ENCODE measurements at places on chromosomes 6 and 20. TPM values are rescaled to one million over a fixed set of nuclear protein-coding genes. Genes with fewer than 3 reads are reported as not detected.

Gene NKAIN4
- total RNA-seq: not detected

Gene LIME1
- total RNA-seq: 7.1 TPM

Gene LGSN
- not detected for total RNA-seq

Gene MCHR2
- not detected for total RNA-seq

Gene C6orf141
- total RNA-seq: not detected

Gene RFX6
- not detected for total RNA-seq

Gene ENPP5
- 4.5 TPM for total RNA-seq

Gene DOK5
- 8.3 TPM for total RNA-seq

Gene MAPK13
- 16.8 TPM for total RNA-seq

Gene RPP40
- total RNA-seq: 1.8 TPM

Gene MMP24
- total RNA-seq: 0.37 TPM

Gene CDH4
- 0.04 TPM for total RNA-seq

- DNase-seq: no peak
- no peak overlapping the region for H3K4me3 ChIP-seq
- H3K27ac ChIP-seq: no peak overlapping the region
- no peaks in the 10 kb centered on the region for H3K4me1 ChIP-seq
- no peaks in the 10 kb centered on the region for H3K27me3 ChIP-seq
Measured at GRCh38 chr20:32562495-32562911, 22.6 kb downstream of the NOL4L start.

- no peaks in the 10 kb centered on the region for H3K4me1 ChIP-seq
- H3K36me3 ChIP-seq: no peaks in the 10 kb centered on the region
- no peak for DNase-seq
- H3K27ac ChIP-seq: no peak overlapping the region
- no peaks in the 10 kb centered on the region for H3K27me3 ChIP-seq
Measured at GRCh38 chr6:90885611-90886056, 298.8 kb upstream of the MAP3K7 start.

- no peaks in the 10 kb centered on the region for H3K36me3 ChIP-seq
- DNase-seq: no peak
- no peak overlapping the region for H3K4me3 ChIP-seq
Measured at GRCh38 chr6:108163267-108163643, 2.6 kb upstream of the NR2E1 start.

DNA sequence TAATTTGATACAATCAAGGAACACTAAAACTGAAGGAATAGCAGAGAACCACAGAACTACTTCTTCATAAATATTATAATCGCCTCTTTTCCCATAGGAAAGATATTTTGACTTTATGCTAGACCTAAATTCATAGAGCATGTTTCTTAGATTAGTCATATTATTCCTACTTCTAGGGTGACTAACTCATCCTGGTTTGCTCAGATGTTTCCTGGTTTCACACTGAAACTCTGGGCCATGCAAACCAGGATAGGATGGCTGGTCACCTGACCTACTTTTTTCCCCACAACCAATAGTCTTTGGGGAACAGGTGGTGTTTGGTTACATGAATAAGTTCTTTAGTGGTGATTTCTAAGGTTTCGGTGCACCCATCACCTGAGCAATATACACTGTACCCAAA, 42.8 kb downstream of the MMS22L start:
- no peaks in the 10 kb centered on the region for H3K27me3 ChIP-seq
- H3K4me1 ChIP-seq: no peaks in the 10 kb centered on the region
- H3K27ac ChIP-seq: no peak overlapping the region
- H3K4me3 ChIP-seq: no peak overlapping the region

GRCh38 chr6:47034926-47035325, 7.2 kb downstream of the ADGRF1 start:
- H3K27me3 ChIP-seq: no peaks in the 10 kb centered on the region
- peak; percentile 28 for DNase-seq
- H3K36me3 ChIP-seq: no peaks in the 10 kb centered on the region
- H3K4me1 ChIP-seq: peaks cover 28% of the 10 kb centered on the region
- H3K4me3 ChIP-seq: no peak overlapping the region

- DNase-seq: no peak
- H3K4me1 ChIP-seq: no peaks in the 10 kb centered on the region
- H3K4me3 ChIP-seq: no peak overlapping the region
- H3K27me3 ChIP-seq: no peaks in the 10 kb centered on the region
- peaks cover 30% of the 10 kb centered on the region for H3K36me3 ChIP-seq
Measured at GRCh38 chr20:4788314-4788713, 66.6 kb downstream of the PRND start.

DNA sequence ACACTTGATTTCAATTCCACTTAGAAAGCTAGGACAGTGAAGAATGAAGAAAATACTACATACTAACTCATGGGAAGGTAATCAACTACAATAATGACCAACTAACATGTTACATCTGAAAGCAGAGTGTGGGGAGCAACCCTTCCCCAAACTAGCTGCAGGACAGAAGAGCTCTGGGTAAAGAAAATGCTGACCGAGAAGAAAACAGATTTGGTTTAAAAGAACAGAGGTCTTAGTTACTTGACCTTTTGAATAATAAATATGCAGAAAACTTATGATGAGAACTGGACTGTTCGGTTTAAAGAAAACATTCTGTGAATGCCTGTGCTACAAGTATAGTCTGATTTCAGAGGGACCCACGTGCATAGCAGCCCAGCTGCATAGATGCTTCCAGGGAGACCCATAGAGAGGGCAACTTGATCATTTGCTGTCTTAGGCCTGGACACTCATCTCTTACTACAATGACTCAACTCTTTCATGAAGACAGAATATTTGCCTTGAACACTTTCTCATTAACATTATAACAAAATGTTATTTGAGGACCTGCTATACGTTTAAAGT, 53.5 kb downstream of the RALGAPA2 start:
- no peaks in the 10 kb centered on the region for H3K27me3 ChIP-seq
- H3K4me3 ChIP-seq: no peak overlapping the region
- H3K27ac ChIP-seq: no peak overlapping the region

- no peak for DNase-seq
- H3K27ac ChIP-seq: no peak overlapping the region
- no peak overlapping the region for H3K4me3 ChIP-seq
- no peaks in the 10 kb centered on the region for H3K27me3 ChIP-seq
- no peaks in the 10 kb centered on the region for H3K36me3 ChIP-seq
Measured at GRCh38 chr6:113147544-113147943, 709.6 kb upstream of the MARCKS start.

GRCh38 chr20:4491643-4492042, 230.1 kb upstream of the PRND start:
- DNase-seq: no peak
- H3K4me3 ChIP-seq: no peak overlapping the region
- H3K4me1 ChIP-seq: no peaks in the 10 kb centered on the region
- no peaks in the 10 kb centered on the region for H3K36me3 ChIP-seq
- no peaks in the 10 kb centered on the region for H3K27me3 ChIP-seq

- peak overlapping the region; percentile 59 for H3K27ac ChIP-seq
- H3K4me3 ChIP-seq: peak overlapping the region; percentile 7
- no peaks in the 10 kb centered on the region for H3K27me3 ChIP-seq
- peaks cover 32% of the 10 kb centered on the region for H3K4me1 ChIP-seq
Measured at GRCh38 chr6:139277587-139277986, 14.2 kb downstream of the TXLNB start.

DNA sequence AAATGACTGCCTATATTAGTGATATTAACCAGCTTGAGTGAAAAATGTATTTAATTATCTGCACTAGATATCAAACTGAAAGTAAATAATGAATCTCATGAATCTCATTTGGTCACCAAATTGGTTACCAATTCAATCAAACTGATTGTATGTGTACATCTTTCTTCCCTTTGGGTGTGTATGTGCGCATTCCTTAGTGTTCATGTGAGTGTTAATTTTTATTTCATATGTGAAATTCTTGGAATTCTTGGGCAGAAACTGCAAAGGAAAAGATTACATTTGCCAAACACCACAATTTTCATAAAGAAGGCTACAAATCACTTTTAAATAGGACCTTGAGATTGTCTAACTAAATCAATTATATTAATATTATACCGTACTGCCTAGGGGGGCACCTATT, 648.4 kb upstream of the MARCKS start:
- no peak overlapping the region for H3K4me3 ChIP-seq
- no peaks in the 10 kb centered on the region for H3K4me1 ChIP-seq
- H3K27me3 ChIP-seq: no peaks in the 10 kb centered on the region
- DNase-seq: no peak
- H3K36me3 ChIP-seq: no peaks in the 10 kb centered on the region
- no peak overlapping the region for H3K27ac ChIP-seq

- H3K27ac ChIP-seq: no peak overlapping the region
- no peaks in the 10 kb centered on the region for H3K36me3 ChIP-seq
- no peaks in the 10 kb centered on the region for H3K27me3 ChIP-seq
- no peak overlapping the region for H3K4me3 ChIP-seq
Measured at GRCh38 chr6:170445487-170445886, 107.6 kb downstream of the PSMB1 start.

- H3K27me3 ChIP-seq: no peaks in the 10 kb centered on the region
- no peak overlapping the region for H3K27ac ChIP-seq
- no peaks in the 10 kb centered on the region for H3K4me1 ChIP-seq
- H3K36me3 ChIP-seq: no peaks in the 10 kb centered on the region
- H3K4me3 ChIP-seq: no peak overlapping the region
Measured at GRCh38 chr6:169960886-169961611, 209.6 kb downstream of the ERMARD start.

DNA sequence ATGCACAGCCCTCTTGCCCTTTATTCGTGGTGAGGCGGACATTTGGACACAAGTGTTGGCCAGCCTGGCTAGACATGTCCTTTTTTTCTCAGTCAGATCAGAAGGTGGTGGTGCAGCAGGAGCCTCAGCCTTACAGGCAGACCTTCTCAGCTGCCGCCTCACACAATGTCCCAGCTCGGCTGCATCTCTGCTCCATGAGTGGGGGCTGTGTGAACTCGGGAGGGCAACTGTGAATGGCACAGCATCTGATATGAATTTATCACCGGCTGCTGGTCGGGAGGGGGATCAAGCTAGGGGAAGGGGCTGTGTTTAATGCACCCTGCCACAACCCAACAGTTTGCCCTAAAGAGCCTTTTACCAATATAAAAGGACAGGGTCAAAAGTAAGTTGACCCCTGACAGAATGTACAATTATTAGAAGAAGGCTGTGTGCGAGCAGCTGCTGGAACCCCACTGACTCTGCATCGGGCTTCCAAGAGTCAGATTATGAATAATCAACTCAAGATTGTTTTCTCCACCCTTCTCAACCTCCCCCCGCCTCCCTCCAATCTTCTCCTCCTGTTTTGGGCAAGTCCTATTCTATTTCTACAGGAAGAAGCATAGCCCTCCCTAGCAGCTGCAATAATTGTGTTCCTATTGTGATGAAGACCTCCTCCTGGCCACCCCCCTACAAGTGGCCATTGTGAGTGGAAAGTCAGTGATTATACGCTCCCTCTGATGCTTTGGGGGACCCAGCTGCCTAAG, 245.2 kb downstream of the PKHD1 start:
- no peaks in the 10 kb centered on the region for H3K27me3 ChIP-seq
- H3K4me1 ChIP-seq: no peaks in the 10 kb centered on the region
- H3K36me3 ChIP-seq: no peaks in the 10 kb centered on the region
- DNase-seq: no peak
- H3K27ac ChIP-seq: no peak overlapping the region
